ENCODE measurements at places on chromosomes 13 and 19.
A peak's percentile ranks its signal among the peaks of the same experiment; 100 is the strongest.

- no peak for DNase-seq
Observed at GRCh38 chr13:24784319-24784718, 20.4 kb downstream of the RNF17 start.

DNA sequence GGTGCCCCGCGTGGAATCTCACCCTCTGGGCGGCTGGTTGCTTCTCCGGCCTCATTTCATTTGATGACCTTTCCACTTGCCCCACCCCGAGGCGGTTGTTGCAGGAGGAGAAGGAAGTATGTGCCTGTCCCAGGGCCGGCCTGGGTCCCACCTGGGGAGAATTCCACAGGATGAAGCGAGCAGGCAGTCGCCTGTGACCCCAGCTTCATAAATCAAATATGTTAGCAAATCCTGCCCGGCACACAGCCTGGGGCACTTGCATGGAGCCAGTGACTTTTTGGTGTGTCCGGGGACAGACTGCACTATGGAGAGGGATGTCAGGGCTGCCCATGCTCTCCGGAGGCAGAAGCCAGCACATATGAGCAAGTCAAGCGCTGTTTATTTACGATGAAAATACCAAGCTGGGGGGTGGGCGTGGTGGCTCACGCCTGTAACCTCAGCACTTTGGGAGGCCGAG is 19.7 kb upstream of the ZBTB7A start:
- DNase-seq, result no peak

GRCh38 chr19:4415352-4415751 is 12.9 kb downstream of the CHAF1A start:
- peak; percentile 86 for DNase-seq

- DNase-seq, result no peak
Observed at GRCh38 chr13:44303681-44304432, 69.8 kb upstream of the SERP2 start.

GRCh38 chr13:31476753-31477152 is 262.6 kb upstream of the RXFP2 start:
- DNase-seq, result no peak

DNA sequence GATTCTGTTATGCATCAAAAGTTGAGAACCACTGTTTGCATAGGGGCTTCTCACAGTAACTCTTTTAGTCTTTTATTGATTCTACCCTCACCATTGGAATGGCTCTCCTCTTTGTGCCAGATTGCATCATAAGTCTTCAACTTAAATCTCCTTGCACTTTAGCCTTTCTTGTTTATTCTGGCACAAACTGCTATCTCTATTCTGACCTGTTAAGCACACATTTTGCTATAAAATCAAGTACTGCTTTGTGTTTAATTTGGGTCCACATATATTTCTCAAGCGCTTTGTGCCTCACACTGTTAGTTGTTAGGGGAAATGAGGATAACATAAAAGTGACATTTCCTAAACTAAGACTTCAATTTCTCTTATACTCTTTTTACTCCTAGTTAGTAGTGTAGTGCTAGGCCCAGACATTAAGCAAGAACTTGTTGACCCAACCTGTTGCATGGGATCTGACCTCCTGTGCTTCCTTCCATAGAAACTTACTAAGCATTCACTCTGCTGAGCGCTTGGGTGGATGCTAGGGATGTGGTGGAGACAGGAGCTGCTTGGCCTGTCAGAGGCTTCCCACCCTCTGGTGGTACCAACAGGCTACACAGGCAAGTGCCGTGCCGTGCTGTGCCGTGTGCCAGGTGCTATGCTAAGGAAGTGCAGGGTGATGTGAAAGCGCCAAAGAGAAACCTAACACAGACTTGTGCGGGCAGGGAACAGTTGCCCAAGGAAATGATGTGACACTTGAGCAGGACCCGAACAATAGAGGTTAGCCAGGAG is 1.2 kb downstream of the UTP14C start:
- no peak for DNase-seq

- DNase-seq, result no peak
Observed at GRCh38 chr13:103618151-103618550, 551.9 kb upstream of the SLC10A2 start.

GRCh38 chr13:75620020-75620419 is 16.1 kb upstream of the LMO7 start:
- DNase-seq, result no peak

DNA sequence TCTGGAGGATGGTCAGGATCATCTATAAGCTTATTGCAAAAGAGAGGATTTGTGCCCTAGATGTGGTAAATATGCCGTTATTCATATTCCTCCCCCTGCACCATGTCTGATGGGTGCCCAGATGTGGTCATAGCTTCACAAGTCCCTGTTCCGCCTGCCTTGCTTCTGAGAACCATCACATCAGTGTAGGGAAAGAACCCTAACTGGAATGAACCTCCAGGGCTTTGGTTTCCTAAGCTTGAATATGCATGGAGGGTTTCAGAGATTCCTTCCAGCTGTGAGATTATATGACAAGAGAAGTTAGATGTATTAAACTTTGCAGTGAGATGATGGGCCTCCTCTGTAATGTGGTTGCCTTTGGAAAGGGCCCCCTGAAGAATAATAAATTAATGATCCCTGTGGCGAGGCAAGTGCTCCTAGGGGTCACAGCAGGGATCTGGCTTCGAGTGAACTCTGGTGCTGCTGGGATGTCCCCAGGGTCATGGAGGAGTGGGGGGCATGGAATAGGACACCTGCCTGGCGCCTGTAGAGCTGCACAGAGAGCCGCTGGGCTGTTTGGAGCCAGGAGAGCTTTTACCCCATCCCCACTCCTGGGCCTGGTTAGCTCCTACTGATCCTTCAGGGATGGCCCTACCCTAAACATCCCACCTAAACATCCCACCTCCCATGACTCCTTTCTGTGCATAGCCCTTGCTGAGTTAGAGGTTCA is 56.0 kb upstream of the IRS2 start:
- DNase-seq, result no peak

- no peak for DNase-seq
Observed at GRCh38 chr19:4609878-4610511, 29.3 kb upstream of the TNFAIP8L1 start.

DNA sequence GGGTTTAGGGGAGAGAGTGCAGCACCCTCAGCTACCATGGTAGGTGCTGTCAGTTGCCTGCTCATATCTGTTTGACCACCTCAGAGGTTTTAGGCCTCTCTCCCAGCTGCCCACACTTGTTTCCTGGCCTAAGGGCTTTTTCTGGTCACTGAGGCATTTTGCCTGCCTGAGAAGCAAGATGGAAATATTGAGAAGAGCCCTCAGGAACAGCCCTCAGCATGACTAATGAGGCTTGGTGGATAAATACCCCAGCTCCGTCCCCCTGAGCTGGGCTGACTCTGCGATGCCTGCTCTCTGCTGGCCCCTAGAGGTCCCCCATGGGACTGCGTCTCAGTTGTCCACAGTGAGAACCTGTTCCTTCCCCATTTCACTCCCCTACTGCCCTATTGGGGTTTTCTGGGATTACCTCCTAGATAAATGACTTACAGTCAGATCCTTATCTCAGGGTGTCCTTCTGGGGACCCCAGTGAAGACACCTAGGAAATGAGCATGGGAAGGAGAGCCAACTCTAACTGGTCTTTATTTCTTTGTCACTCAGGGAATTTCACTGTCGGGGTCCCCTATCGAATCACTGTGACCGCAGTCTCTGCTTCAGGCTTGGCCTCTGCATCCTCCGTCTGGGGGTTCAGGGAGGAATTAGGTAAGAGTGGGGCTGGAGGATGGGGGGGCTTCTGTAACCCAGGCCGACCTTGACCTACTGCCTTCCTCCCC is 13.3 kb downstream of the PALM3 start:
- DNase-seq, result peak; percentile 56

DNA sequence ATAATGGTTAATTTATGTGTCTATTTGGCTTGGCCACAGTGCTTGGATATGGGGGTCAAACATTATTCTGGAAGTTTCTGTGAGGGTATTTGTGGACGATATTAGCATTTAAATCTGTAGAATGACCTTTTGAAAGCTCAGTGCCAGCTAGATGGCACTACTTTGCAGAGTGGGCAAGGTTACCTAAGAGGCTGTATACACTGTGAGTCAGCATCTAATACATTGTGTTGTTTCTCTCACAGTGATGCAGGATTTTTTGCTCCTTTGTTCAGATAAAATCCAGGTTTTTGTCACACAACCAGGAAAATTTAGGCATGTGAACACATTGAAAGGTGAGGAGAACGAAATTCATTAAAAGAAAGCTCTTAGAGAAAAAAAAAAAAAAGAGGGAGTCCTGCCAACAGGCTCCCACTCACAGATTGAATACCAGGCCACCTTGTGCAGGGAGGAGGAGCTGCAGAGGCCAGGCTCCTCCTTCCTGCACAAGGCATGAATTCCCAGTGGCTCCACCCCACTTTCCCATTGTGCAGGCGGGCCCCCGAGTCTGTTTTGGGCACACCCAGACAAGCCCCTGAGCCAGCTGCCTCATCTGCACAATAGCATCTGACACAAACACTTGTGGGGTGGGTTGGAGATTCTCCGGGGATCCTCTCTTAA is 551.0 kb upstream of the ATXN8OS start:
- DNase-seq, result no peak

DNA sequence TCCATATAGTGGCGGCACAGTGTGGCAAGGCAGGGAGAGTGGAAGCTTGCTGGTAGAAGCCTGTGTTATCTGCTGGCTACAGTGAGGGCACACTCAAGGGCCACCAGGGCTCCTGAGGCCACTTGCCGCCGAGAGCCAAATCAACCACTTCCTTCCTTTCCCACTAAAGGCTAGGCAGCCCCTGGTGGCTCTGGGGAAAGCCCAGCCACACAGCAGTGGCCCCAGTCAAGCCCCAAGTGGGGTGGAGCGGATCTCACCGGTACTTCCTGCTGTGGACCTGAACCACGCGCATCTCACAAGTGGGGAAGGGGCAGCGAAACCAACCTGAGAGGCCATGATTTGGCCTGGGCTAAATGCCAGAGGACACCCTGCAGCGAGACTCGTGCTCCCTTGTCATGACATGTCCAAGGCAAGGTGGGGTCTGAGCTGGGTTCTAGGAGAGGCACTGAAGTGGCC is 21.9 kb upstream of the SLC35E1 start:
- no peak for DNase-seq

GRCh38 chr19:41997121-41997850 is 3.3 kb upstream of the ATP1A3 start:
- DNase-seq, result peak; percentile 90

GRCh38 chr13:38173403-38173802 is 176.2 kb upstream of the UFM1 start:
- DNase-seq, result no peak

GRCh38 chr19:45693106-45693788 is 781 bp downstream of the QPCTL start:
- peak; percentile 88 for DNase-seq

- DNase-seq, result peak; percentile 31
Observed at GRCh38 chr13:97753942-97754670, 199.4 kb upstream of the IPO5 start.

DNA sequence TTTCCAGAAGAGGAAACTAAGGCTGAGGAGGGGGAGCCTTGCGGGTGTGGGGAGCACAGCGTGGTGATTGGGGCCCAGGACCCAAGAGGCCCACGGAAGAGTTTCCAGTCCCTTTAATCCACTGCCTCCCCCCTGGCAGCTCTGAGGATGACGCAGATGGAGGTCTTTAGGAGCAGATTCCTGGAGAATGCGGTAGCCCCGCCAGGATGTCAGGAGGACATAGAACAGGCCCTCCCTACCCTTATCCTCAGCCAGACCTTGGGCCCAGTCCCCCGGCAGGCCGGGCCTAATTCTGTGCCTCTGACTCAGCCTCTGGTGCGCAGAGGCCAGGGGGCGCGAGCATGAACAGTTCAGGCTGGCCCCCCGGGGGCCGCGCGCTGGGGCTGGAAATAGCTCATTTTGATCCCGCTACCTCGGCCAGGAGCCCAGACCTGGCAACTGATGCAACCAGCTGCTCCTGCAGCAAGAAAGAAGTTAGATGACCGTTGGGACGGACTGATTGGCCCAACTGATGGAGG is 461 bp upstream of the HSPB6 start:
- DNase-seq, result peak; percentile 66

GRCh38 chr13:75635101-75635827 is 866 bp upstream of the LMO7 start:
- DNase-seq, result no peak

- no peak for DNase-seq
Observed at GRCh38 chr13:90997951-90998350, 349.5 kb upstream of the MIR17HG start.

DNA sequence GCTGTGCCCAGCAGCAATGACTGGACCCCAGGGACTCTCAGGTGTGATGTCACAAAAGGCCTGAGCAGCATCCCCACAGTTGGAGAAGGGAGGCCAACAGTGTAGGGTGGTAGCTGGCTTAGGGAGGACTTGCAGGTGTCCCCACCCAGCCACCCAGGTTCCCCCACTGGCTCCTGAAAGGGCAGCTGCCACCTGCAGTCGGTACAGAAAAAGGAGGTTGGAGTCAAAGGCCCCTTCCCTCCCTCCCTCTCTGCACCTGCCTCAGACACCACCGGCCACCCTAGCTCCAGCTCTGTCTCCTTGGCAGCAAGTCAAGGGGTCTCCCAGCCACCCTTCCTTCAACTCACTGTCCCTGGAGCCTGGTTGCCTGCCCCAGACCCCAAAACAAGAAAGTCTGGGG is at the start of gene PCP2:
PCP2 (minus strand) TSS at position 22 of the 400 bp plus-strand sequence. CDS start 262 bp downstream, outside the sequence.
- DNase-seq, result no peak

GRCh38 chr13:21395953-21396352 is 63.1 kb downstream of the ZDHHC20 start:
- no peak for DNase-seq
